CD4-positive, alpha-beta T cell (primary cell): ENCODE measurements at places on chromosomes 4 and X.

DNA sequence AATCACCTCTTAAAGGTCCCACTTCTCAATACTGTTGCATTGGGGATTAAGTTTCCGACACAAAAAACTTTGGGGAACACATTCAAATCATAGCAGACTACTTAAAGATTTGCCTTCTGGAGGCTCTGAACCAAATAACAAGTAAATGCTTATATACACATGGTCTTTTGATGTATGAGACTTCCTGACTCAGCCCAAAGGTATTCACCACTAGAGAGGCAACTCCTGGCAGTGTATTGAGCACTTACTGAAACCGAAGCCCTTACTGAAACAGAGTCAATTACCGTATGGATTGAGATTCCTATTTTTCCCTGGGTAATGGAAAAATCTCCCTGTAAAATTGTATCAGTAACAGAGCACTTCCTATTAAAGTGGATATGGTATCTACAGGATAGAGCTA, 45.4 kb downstream of the ZCCHC13 start:
- H3K4me3 ChIP-seq: no peak overlapping the region
- H3K4me1 ChIP-seq: no peaks in the 10 kb centered on the region
- no peak overlapping the region for H3K27ac ChIP-seq
- no peaks in the 10 kb centered on the region for H3K27me3 ChIP-seq
- DNase-seq: no peak
- no peaks in the 10 kb centered on the region for H3K36me3 ChIP-seq

GRCh38 chrX:110563282-110563681, 204.6 kb downstream of the RTL9 start:
- no peaks in the 10 kb centered on the region for H3K36me3 ChIP-seq
- no peaks in the 10 kb centered on the region for H3K4me1 ChIP-seq
- no peaks in the 10 kb centered on the region for H3K27me3 ChIP-seq
- H3K4me3 ChIP-seq: no peak overlapping the region
- DNase-seq: no peak

DNA sequence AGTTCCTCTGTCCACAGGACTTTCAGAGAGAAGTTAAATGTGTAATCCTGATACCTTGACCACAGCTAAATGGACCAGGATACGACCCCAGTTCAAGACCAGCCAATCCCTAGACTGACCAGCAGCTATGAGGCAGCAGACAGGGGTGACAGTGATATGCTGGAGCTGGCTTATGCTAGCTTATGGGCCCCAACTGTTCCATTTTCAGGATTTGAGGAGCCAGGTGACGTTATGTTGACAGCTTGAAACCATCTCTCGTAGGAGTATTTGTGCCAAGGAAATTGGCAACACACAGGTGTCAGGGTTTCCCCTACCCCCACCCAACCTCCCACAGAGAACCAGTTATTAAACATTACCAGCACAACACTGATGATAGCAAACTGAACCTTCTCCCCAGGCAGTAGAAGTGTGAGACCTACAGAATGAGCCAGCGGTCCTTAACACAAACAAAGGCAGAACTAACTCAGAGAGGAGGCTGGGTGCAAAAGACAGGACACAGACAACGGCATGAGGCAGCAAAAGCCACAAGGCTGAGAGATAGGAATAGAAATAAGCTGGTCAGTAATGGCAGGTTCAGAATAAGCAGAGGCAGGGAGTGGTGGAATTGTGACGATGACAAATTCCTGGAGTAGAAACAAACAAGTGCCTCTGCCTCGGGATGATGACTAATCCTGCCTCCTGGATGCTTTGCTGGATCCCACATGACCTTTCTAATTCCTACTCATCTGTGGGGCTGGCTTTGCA, 85.6 kb upstream of the CPEB2 start:
- no peaks in the 10 kb centered on the region for H3K36me3 ChIP-seq
- no peaks in the 10 kb centered on the region for H3K27me3 ChIP-seq
- DNase-seq: no peak
- H3K27ac ChIP-seq: no peak overlapping the region

- no peaks in the 10 kb centered on the region for H3K27me3 ChIP-seq
- peak overlapping the region; percentile 75 for H3K27ac ChIP-seq
- DNase-seq: peak; percentile 71
Measured at GRCh38 chrX:40169193-40170101, 71.7 kb upstream of the BCOR start.

- H3K27ac ChIP-seq: peak within 1 kb of the TSS; percentile 72
- peaks cover 46% of the 10 kb centered on the region for H3K4me1 ChIP-seq
- peak within 1 kb of the TSS; percentile 59 for H3K4me3 ChIP-seq
- H3K27me3 ChIP-seq: no peaks in the 10 kb centered on the region
- peaks cover 40% of the 10 kb centered on the region for H3K36me3 ChIP-seq
- peak; percentile 47 for DNase-seq
Measured at GRCh38 chrX:154436983-154437752, at the start of gene GDI1. TSS of gene GDI1 (plus strand) at chrX:154437154. CDS start at chrX:154437255, 101 bp downstream.

DNA sequence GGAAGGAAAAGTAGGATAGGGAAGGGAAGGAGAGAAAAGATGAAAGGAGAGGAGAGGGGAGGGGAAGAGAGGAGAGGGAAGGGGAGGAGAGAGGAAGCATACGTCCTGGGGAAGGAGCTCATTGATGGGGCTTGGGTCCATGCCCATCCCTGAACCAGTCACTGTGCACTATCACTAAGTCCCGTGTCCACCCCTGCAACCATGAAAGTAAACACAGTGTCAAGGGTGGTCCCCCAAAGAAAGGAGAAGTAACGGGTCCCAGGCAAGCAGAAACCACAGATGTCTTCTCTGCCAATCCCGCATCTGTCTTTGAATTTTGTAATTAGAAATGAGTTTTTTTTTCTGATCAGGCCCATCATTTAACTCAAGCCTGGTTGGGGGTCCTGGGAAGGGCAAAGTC, 55.2 kb downstream of the LGI2 start:
- H3K27ac ChIP-seq: no peak overlapping the region
- no peak for DNase-seq

DNA sequence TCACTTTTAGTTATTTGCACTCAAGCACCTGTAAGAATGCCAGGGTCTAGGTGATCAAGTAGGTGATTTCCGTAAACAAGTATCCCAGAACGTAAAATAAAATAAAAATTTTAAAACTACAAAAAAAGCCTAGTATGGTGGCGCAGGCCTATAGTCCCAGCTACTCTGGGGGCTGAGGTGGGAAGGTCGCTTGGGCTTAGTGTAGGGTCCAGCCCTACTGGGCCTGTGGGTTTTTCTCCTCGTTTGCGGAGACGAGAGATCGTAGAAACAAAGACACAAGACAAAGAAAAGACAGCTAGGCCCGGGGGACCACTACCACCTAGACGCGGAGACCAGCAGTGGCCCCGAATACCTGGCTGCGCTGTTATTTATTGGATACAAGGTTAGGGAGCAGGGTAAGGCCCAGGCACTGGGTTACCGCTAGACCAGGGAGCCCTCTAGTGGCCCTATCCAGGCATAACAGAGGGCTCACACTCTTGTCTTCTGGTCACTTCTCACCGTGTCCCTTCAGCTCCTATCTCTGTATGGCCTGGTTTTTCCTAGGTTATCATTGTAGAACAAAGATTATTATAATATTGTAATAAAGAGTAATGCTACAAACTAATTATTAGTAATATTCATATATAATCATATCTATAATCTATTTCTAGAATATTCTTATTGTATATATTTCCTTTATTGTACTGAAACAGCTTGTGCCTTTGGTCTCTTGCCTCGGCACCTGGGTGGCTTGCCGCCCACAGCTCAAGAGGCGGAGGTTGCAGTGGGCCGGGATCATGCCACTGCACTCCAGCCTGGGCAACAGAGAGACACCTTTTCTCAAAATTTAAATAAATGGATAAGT, 38.4 kb downstream of the SAGE1 start:
- DNase-seq: peak; percentile 45
- H3K27ac ChIP-seq: no peak overlapping the region
- no peak overlapping the region for H3K4me3 ChIP-seq
- no peaks in the 10 kb centered on the region for H3K27me3 ChIP-seq

DNA sequence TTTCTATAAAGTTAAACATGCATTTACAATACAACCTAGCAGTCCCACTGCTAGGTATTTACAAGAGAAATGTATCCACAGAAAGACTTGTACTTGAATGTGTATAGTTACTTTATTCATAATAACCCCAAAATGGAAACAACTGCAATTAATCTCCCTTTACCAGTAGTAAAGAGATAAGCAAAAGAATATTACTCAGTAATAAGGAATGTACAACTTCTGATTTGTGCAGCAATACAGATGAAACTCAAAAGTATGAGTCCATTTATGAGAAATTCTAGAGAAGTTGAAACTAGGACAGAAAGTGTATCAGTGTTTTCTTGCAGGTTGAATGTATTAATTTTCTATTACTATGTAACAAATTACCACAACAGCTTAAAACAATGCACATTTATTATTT, 15.2 kb downstream of the USP53 start:
- no peak overlapping the region for H3K27ac ChIP-seq
- H3K27me3 ChIP-seq: no peaks in the 10 kb centered on the region
- H3K4me1 ChIP-seq: no peaks in the 10 kb centered on the region
- no peaks in the 10 kb centered on the region for H3K36me3 ChIP-seq
- no peak for DNase-seq

DNA sequence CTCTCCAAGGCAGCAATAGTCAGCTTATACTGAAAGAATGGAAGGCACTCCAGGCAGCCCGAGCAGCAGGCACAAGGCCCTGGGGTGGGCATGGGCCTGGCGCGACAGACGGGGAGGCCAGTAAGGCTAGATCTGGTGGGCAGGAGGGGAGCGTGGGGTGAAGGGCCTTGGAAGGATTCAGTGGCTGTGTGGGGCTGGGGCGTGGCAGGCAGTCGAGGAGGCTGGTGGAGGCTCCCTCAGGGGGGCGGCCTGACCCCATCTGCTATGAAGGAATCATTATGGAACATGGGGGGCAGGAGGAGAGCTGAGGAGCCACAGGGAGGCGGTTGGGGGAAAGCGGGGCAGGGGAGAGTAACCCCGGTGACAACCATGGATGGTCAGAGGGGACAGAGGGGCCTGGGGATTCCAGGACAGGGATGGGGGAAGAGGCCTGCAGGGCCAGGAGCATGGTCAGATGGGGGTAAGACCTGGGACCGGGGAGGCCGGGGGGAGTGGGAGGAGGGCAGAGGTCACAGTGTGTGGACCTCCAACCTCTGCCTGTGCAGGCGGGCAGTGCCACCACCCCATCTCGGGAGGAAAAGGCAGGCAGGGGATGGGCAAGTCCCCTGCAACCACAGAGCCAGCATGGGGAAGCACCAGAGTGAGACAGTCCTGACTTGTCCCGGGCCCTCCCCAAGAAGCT, 70.3 kb downstream of the ACOX3 start:
- no peaks in the 10 kb centered on the region for H3K4me1 ChIP-seq
- peaks cover 8% of the 10 kb centered on the region for H3K36me3 ChIP-seq
- no peak overlapping the region for H3K4me3 ChIP-seq

- no peaks in the 10 kb centered on the region for H3K4me1 ChIP-seq
- no peaks in the 10 kb centered on the region for H3K27me3 ChIP-seq
- no peak overlapping the region for H3K4me3 ChIP-seq
- no peak overlapping the region for H3K27ac ChIP-seq
Measured at GRCh38 chr4:153735906-153736461, 23.8 kb downstream of the RNF175 start.

GRCh38 chr4:78940752-78941151, 1.5 kb upstream of the PAQR3 start:
- no peak for DNase-seq
- H3K4me1 ChIP-seq: peaks cover 24% of the 10 kb centered on the region
- H3K27me3 ChIP-seq: no peaks in the 10 kb centered on the region
- H3K36me3 ChIP-seq: no peaks in the 10 kb centered on the region
- no peak overlapping the region for H3K27ac ChIP-seq

DNA sequence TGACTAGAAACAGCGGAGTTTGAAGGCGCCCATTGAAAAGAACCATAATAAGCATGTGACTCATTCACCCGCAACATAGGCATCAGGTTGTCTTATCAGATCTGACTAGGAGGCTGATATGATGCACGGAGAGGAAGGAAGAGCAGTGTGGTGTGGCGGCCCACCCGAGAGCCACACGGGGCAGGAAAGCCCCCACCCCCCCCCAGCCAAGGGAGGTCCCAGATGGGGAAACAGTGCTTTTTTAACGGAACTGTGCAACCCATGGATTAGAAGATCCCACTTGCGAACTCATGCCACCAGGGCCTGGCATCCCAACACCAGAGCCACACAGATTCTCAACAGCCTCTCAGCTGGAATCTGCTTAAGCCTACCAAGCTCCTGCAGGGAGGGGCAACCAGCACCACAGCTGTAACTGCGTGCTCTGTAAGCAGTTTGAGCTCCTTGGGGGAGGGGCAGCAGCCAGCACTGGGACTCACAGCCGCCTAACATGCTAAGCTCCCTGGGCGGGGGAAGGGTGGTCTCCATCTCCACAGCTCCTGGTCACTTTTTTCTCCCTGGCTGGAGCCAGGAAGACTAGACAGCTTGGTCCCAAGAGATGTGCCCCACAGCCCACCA, 466.2 kb downstream of the PDGFC start:
- no peak overlapping the region for H3K4me3 ChIP-seq
- no peaks in the 10 kb centered on the region for H3K36me3 ChIP-seq
- no peak for DNase-seq

GRCh38 chrX:95703696-95704095, 980.9 kb upstream of the DIAPH2 start:
- H3K27me3 ChIP-seq: no peaks in the 10 kb centered on the region
- no peak overlapping the region for H3K27ac ChIP-seq
- no peak for DNase-seq
- no peak overlapping the region for H3K4me3 ChIP-seq
- H3K4me1 ChIP-seq: no peaks in the 10 kb centered on the region
- H3K36me3 ChIP-seq: no peaks in the 10 kb centered on the region

GRCh38 chrX:136021903-136022302, 36.7 kb downstream of the SLC9A6 start:
- H3K4me3 ChIP-seq: no peak overlapping the region
- H3K27me3 ChIP-seq: no peaks in the 10 kb centered on the region
- H3K4me1 ChIP-seq: no peaks in the 10 kb centered on the region
- no peak for DNase-seq
- H3K36me3 ChIP-seq: peaks cover 24% of the 10 kb centered on the region
- H3K27ac ChIP-seq: no peak overlapping the region

- H3K4me3 ChIP-seq: no peak overlapping the region
- H3K27me3 ChIP-seq: no peaks in the 10 kb centered on the region
- DNase-seq: no peak
- no peaks in the 10 kb centered on the region for H3K4me1 ChIP-seq
- H3K27ac ChIP-seq: no peak overlapping the region
Measured at GRCh38 chr4:174681723-174682300, 147.2 kb downstream of the GLRA3 start.

DNA sequence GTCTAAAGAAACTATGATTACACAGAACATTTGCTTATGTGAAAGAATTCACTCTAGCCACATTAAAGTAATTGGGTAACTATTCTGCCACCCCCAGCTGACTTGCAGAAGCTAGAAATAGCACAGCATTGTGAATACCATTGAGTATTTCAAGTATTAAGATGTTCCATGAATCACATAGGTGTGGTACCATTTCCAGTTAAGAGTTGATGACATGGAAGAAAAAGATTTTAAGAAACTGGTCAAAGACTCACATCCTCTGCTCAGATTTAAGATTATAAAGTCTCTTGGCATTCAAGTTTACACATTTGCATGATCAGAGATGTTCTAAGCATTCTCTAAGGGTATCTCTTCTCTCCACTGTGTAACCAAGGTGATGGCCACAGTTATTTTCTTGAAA, 287.5 kb downstream of the CAMK2D start:
- H3K27me3 ChIP-seq: no peaks in the 10 kb centered on the region
- H3K36me3 ChIP-seq: peaks cover 9% of the 10 kb centered on the region
